ENCODE measurements at places on chromosomes 3 and 15.

DNA sequence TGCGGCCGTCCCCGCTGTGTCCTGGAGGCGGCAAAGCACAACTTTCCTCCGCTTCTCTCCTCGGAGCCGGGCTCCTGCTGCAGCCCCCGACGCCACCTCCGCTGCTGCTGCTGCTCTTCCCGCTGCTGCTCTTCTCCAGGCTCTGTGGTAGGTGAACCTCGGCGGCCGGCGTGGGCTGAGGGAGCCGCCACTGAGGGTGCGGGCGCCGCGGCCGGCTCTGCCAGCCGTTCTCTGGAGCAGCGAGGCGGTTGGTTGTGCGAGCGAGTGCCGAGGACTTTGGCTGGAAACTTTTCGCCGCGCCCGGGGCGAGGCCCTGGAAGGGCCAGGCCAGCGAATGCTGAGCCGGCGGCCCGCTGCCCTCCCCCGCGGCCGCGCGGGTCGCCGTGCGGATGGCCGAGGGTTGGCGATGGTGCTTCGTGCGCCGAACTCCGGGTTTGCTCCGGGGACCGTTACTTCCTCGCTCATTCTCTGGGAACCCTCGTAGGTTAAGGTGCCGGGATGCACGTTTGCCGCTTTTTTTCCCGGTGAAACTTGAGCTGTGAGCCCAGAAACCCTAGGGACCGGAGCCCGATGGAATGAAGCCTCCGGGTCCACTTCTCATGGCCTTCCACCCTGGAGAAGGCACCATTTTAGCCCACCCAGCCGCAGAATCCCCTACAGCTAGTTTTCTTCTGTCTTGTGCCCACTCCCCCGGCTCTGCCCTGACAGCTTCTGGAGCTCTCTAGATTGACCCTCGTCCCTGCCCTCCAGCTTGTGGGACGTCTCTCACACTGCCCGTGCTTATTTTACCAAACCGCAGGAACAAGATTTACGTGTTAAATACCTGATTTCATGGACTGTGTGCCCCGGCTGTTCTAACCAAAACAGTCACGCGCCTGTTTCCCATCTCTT lies 660 bp downstream of the NECTIN3 start:
- no peak for DNase-seq

GRCh38 chr3:183484431-183485075 lies 56.1 kb upstream of the MCF2L2 start:
- DNase-seq = no peak

DNA sequence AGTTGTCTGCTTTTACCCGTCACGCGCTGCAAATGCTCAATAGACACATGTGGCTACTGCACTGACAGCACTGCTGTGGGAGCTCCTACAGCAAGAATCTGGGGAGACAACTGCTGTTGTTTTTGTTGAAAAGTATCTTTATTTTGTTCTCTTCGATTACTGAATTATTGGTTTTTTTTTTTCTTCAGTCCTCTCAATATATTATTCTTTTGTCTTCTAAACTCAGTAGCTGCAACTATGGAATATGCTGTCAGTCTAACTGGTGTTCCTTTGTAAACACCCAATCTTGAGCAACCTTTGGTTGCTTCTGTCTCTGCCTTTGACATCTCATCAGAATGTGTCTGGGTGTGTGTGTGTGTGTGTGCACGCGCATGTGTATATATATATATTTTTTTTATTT lies 12.6 kb downstream of the DCP1A start:
- DNase-seq = no peak

GRCh38 chr3:18988614-18989229 lies 159.6 kb upstream of the KCNH8 start:
- peak; percentile 65 for DNase-seq

GRCh38 chr3:162292409-162292808 lies 795.8 kb downstream of the OTOL1 start:
- DNase-seq = no peak

DNA sequence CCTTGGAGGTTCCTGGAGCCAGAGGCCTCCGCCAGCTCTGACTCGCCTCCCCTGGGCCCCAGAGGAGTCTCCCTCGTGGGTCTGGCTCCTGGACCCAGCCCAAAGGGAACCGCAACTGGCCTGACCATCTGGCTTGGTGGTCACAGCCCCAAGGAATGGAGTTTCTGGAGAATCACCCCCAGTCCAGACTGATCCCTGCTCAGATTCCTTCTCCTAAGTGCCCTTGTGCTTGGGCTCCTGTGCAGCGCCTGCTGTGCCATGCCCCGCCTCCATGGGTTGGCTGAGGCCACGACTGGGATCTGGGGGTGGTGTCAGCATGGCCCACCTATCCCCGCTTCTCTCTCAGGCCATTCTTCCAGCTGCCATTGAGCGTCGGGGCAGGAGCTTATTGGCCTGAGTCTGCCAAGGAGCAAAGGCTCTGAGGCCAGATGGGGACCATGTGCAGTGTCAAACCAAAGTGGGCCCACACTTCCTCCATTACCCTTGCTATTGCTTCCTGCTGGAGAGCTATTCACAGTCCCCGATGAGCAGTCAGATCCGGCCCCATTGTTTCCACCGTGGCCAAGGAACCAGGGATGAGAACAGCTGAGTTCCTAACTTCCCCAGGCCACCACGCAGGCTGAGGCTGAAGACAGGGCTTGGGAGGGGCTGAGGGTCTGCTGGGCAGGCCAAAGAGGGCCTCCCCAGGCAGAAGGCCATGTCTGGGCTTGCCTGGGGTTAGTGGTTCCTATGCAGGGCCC lies 19.0 kb downstream of the CSPG4 start:
- no peak for DNase-seq

Measured in G401 (cell line).